ENCODE measurements at places on chromosomes 11 and 22.

DNA sequence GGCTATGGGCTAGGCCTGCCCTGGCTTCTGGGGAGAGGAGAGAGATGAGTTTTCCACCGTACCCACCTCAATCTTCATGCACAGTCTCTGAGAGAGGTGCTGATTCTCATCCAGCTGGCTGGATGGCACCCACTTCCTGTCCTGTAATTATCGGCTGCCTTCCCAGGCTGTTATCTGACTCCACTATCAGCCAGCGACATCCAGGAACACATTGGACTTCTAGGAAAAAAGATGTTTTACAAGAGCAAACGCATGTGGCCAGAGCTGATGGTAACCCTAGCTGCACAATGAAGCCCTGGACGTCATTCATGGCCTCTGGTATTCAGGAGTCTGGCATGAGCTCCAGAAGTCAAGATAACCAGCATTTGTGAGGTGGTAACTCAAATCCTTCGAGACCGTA, 137.4 kb downstream of the EHF start:
- no peak for DNase-seq

- no peak for DNase-seq
Observed at GRCh38 chr11:107999759-108000455, 8.8 kb upstream of the CUL5 start.

- no peak for DNase-seq
Observed at GRCh38 chr11:46335890-46336562, 11.2 kb upstream of the DGKZ start.

- no peak for DNase-seq
Observed at GRCh38 chr11:78336877-78337553, 80.6 kb downstream of the GAB2 start.

GRCh38 chr11:130533113-130533798, 84.8 kb downstream of the ADAMTS15 start:
- no peak for DNase-seq

DNA sequence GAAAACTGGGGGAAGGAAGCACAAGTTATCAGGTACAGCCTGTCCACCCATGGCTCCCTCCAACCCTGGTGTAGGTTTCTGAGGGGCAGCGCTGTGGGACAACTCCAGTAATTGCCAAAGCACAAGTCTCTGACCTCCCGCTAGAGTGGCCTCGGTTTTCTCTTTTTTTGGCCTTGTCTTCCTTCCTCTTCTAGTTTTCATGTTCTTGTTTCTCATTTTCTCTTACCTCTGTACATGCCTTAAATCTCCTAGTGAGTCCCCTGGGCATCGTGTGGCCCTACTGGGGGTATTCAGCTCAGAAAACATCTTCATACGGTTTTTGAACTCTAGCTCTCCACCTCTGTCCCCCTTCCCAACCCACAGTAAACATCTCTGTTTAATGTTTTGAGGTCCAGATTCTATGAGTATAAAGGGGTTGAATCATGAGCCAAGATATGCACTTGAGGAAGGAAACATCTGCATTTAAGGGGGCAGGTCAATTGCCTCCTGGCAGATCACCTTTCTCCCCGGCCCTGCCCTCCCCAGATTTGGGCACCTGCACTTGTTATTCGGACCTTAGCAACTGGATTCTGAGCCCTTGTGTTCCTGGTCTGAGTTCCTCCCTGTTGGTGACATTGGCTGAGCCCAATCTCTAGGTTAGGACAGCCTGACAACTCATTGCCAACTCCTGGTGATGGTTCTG, 8.4 kb upstream of the LMO2 start:
- no peak for DNase-seq

DNA sequence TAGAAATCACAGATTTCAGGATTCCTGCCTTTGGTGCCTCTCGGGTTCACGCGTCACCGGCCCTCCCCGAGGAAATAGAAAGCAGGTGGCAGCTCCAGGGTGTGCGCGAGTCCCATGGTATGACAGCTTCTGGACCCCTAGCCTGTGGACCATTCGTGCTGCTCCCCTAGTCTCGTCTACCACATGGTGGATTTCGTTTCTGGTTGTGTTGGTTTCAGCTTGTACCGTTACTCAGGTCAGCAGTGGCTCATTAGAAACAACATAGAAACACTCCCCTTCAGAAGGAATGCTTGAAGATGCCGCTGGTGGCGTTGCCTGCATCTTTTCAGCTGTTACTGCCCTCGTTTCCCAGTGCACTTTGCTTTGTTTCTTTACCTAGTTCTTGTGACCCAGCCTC, 700 bp downstream of the TTC17 start:
- DNase-seq = no peak
